Activated CD8-positive, alpha-beta memory T cell treated with anti-CD3 and anti-CD28 coated beads for 4 hours (primary cell): ENCODE measurements at places on chromosomes 7 and 10.

GRCh38 chr7:86920154-86920553 lies 139.3 kb downstream of the ELAPOR2 start:
- no peak for DNase-seq

DNA sequence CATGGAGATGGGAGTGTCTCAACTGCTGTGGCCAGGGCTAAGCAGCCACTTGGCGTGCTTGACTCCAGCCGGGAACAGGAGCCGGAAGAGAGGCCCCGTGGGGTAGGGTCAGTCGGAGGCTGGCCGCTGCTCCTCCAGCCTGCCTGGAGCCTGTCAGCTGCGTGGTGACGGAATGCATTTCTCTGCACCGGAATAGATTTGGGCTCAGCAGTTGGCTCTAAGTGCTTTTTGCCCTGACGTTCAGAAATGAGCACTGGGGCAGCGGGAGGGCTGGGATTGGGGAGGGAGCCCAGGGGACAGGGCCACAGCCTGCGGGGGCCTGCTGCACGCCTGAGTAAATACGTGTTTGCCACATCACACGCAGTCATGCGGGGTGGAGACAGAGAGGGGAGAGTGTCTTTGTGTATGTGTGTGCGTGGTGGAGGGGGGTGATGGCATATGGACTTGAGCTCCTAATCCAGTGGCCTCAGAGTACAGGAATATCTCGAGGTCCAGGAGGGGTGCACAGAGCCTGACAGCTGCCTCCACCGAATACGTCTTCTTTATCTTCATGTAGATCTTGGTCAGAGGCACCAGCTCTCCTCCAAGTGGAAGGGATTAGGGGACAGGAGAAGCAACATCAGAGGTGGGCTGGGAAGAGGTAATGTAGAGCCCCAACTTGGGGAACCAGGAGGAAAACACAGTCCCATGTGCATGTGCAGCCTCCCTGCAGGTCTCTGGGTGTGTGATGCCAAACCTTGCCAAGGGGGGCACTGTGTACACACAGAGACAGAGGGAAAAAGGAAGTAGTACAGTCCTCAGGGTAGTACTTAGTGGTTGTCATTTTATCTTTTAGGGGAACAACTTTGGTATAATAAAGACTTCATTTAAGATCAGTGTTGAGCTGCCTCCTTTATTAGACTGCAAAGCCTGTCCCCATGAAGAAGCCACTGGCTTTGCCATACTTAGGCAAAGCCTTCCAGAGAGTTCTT lies 151.4 kb downstream of the CDH23 start:
- DNase-seq = no peak

DNA sequence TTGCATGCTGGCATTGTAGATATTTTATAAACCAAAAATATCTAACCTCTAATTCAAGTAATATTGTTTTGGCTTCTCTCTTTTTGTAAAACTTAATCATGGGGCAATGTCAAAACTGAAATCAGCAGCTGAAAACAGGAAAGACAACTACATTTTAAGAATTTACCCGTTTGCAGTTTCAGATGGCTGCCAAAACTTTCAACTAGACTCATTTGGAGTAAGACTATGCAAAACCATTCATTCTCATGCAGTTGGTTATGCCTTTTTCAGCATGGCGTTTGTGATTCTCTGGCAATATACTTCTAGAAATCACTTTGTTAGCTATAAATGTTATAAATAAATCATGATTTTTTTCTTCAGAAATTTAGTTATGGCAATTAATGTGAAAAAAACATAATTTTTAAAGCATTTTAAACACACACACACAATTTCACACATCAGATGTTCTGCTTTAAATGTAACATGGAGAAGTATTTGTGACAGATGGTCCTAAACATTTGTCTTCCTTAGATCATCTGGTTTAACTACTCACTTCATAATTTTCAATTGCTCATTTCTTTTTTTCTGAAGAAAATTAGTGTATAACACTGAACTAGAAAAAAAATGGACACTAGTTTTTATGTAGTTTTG lies 116.4 kb downstream of the ITGB8 start:
- no peak for DNase-seq

GRCh38 chr10:31930023-31930751 lies 1.6 kb upstream of the ARHGAP12 start:
- no peak for DNase-seq

DNA sequence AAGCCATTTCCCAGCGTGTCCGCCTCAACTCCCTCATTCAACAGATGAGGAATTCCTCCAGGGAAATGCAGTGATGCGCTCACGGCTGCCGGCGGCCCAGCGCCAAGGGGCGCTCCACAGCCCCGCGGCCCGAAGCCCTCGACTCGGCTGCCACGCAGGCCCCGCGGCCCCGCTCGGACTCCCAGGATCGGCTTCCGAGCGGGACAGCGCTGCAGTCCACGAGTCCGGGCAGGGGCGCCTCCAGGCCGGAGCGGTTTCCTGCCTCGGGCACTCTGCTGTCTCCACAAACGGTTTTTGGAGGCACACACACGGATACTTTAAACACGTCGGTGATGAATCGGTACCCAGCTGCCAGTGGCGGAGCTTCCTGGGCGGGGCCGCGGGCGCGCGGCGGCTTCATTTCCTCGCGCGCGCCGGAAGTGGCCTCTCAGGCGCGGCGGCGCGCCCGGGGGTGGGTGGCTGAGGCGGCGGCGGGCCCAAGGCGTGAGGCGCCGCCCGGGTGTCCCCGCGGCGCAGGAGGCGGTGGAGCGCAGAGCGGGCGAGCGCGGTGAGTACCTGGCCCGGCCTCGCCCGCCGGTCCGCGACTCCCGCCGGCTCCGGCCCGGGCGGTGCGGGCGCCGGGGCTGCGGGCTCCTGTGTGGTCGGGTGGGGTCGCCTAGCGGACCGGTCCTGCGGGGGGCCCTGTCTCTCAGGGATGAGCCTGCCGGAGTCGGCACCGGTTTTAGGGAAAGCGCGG lies at the start of gene CSGALNACT2:
Gene CSGALNACT2 (plus strand): TSS at position 425 of the 736 bp plus-strand sequence. CDS start 16,705 bp downstream, outside the sequence.
- DNase-seq = peak; percentile 75

DNA sequence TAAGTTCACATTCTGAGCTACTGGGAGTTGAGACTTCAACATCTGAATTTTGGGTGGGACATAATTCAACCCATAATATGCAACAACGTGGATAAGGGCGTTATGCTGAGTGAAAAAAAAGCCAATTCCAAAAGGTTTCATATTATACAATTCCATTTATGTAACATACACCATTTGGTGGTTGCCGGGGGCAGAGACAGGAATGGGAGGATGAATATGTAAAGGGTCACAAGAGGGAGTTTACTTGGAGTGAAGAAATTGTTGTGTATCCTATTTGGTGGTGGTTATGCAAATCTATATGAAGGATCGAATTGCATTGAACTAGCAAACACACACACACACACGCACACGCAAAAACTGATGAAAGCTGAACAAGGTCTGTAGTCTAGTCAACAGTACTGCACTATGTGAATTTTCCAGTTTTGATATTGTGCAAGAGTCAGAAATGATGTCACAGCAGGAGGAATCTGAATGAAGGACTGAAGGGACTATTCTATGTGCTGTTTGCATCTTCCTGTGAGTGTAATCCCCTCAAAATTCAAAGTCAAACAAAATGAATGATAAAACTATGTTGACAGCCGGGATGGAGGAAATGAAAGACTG lies 249.2 kb upstream of the HABP2 start:
- DNase-seq = no peak

DNA sequence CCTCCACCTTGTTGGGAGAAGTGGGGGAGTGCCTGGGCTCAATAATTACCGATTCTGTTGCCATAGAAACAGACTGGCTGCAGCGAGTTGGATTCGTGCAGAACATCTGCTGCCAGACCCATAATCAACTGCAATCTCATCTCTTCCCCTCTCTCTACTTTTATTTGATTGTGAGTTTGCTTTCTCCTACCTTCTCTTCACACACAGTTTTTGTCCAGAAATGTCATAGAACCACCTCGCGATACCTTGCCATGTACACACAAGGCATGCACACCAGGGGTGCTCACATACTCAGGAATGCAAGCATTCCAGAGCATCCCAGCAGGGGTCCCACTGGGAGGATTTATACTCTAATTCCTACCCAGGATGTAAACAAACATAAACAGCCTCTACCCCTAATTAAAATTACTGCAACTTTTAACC lies 262.2 kb upstream of the AOAH start:
- no peak for DNase-seq

DNA sequence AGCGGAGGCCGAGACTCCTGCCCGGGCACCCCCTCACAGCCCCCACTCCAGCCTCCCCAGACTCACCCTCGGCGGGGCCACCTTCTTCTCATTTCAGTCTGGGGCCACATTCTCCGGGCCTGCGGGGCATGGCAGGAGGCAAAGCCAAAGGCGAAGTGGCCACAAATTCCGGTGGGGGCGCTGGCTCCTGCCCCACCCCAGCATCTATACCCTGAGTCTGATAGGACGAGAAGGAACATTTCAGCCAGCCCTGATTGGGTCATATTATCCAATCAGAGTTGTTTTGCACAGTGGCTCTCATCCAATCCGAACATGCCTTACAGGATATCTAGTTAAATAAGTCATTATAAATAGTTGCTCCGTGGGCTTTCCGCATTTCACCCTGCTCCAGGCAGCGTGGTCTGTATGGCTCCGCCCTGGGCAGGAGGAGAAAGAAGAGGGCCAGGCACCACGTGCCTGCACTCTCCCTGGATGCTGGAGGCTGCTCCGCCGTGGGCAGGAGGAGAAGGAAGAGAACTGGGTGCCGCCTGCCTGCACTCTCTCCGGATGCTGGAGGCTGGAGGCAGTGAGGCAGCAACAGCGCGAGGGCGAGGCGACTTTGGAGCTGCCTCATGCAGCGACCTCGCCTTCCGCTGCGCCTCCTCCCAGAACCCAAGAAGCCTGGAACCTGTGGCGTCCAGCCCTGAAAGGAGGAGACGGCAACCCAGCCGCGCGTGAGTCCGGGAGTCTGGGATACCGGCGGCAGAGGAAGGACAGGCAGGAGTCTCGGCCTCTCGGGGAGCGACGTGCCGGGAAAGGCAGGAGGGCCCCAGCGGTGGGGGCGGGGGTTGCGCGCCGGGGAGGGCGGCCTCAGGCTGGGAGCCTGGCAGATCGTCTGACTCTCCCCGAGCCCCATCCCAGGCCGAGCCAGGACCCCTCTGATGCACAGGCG lies 162.9 kb downstream of the ZNF33B start:
- no peak for DNase-seq

DNA sequence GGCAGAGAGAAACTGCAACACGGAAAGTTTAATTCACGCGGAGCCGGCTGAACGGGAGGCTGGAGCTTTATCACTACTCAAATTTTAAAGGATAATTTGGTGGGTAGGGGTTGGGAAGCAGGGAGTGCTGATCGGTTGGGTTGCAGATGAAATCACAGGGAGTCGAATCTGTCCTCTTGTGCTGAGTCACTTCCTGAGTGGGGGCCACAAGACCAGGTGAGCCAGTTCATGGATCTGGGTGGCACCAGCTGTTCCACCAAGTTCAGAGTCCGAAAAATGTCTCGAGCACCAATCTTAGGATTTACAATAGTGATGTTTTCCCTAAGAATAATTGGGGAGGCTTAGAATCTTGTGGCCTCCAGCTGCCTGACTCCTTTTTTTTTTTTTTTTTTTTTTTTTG lies 3.6 kb upstream of the PRAP1 start:
- no peak for DNase-seq

- DNase-seq = no peak
Observed at GRCh38 chr7:81232084-81232799, 313.4 kb upstream of the SEMA3C start.

GRCh38 chr7:135385209-135385608 lies 124.7 kb downstream of the CNOT4 start:
- DNase-seq = no peak

DNA sequence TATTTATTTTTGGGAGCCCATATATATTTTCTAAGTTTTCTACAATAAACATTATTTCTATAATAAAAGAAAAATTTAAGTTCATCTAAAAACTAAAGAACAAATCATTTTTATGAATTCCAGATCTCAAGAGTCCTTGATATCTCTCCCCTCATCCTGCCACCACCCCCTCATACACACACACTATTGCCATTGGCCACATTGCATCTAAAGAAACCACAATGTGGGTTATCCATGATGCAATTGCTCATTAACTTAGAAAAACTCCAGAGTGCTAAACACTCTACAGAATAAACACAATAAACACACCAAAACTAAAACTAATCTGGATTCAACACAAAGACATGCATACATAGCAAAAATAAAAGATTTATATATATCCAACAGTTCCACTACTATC lies 37.8 kb downstream of the FAM13C start:
- DNase-seq = no peak

DNA sequence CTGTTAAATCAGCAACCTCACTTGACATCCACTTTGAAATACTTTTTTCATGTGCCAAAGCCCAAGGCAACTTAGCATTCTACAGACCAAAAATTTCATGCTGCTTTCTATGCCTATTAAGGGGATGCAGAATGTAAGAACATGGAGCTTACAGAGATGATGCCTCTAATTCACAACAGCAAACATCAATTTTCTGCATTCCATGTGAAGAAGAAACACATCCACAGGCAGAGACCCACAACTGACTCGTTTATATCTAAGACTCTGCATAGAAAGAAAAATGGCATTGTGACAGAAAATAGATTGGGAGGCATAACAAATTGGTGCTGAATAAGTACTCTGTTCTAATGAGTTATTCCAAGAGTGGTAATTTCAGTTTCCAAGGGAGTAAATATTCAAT lies 107.6 kb downstream of the SGMS1 start:
- no peak for DNase-seq

- DNase-seq = no peak
Observed at GRCh38 chr7:105974471-105974870, 11.4 kb downstream of the CDHR3 start.

- DNase-seq = no peak
Observed at GRCh38 chr10:72218325-72218724, 2.2 kb upstream of the ASCC1 start.

DNA sequence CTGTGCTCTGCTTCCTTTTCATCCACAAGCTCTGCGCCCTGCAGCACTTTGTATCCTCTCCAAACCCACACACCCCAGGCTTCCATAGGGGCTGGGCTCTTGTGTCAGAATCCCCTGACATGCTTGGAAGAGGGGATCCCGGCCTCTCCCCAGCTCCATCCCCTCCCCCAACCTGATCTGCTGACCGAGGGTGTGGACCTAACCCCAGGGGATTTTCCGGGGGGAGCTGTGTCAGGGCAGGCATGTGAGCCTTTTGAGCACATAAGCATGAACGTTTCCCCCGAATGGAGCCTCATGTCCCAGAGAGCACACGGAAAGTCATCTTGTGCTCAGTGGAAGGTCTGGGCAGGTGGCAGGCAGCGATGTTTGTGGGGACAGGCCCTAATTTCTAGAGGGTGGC lies 17.7 kb downstream of the GPR26 start:
- DNase-seq = no peak

GRCh38 chr7:8597565-8597964 lies 164.2 kb downstream of the NXPH1 start:
- no peak for DNase-seq

- no peak for DNase-seq
Observed at GRCh38 chr10:22673091-22673392, 41.3 kb downstream of the PIP4K2A start.

GRCh38 chr10:97937928-97938327 lies 88.3 kb downstream of the GOLGA7B start:
- DNase-seq = no peak

- no peak for DNase-seq
Observed at GRCh38 chr10:133286366-133286765, 9.7 kb upstream of the ADAM8 start.
